ENCODE measurements at places on chromosomes 16 and 17. TPM values are rescaled to one million over a fixed set of nuclear protein-coding genes. Genes with fewer than 3 reads are reported as not detected.

GRCh38 chr16:65672960-65673359 is 551.1 kb upstream of the CDH11 start:
- peak; percentile 22 for DNase-seq

- DNase-seq, result no peak
These were observed 216.0 kb downstream of the C16orf78 start for GRCh38 chr16:49589544-49590031.

- DNase-seq, result no peak
These were observed 12.8 kb downstream of the MYO15A start for GRCh38 chr17:18121144-18121910.

- no peak for DNase-seq
These were observed 19.6 kb downstream of the CPPED1 start for GRCh38 chr16:12784076-12784475.

DNA sequence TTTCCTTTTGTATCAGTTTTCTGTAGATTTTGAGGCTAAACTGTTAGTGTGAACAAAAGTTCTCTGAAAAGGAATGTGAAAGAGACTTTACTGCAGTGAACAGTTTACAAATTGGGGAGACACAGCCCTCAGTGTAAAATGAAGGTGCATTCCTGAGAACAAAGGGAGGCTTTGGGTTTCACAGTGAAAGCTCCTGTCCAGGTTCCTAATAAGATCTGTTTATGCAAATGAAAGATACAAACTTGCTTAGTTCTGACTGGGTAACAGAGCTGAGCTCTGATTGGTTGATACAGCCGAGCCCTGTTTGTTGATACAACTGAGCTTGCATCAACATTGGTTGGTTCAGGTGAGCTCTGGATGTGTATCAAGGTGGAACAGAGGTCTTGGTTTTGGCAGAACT is 8.3 kb upstream of the CDRT15 start:
- no peak for DNase-seq

GRCh38 chr17:609232-609810 is 105.3 kb downstream of the VPS53 start:
- DNase-seq, result peak; percentile 69

DNA sequence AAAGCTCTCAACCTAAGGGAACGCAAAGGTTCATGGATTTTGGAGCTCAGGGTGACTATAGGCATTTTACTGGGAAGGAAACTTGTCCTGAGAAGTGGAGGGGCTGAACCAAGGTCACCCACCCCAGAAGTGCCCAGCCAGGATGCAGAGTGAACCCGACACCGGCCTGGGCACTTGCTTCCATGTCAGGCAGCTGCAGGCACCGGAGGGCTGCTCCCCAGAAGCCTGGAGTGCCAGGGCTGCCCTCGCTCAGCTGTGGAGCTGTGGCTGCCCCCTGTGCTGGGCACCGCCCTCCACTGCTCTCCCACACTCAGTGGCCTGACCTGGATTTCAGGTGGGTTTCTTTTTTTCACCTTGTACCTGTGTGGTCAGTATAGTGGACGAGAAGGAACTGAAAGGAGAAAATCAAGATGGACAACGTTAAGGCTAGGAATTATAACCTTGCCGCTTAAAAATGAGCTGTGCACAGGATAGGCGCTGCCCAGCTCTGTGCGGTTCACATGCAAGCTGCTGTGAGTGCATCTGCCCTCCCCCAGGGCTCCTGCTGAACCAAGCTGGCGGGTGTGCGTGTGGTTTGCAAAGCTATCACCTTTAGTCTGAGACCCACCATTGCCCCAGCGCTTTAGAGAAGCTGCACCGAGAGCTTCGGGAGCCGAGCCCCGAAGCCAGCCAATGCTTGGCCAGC is 2.2 kb downstream of the MAPK8IP3 start:
- DNase-seq, result no peak

Gene MYL4
- 0.20 TPM for polyA plus RNA-seq

Gene LGALS9B
- not detected for polyA plus RNA-seq

Gene TPSD1
- polyA plus RNA-seq, result not detected

Measured in IMR-90 (cell line).